Brain microvascular endothelial cell (primary cell): ENCODE measurements at places on chromosomes 6 and 20.
A peak's percentile ranks its signal among the peaks of the same experiment; 100 is the strongest.

DNA sequence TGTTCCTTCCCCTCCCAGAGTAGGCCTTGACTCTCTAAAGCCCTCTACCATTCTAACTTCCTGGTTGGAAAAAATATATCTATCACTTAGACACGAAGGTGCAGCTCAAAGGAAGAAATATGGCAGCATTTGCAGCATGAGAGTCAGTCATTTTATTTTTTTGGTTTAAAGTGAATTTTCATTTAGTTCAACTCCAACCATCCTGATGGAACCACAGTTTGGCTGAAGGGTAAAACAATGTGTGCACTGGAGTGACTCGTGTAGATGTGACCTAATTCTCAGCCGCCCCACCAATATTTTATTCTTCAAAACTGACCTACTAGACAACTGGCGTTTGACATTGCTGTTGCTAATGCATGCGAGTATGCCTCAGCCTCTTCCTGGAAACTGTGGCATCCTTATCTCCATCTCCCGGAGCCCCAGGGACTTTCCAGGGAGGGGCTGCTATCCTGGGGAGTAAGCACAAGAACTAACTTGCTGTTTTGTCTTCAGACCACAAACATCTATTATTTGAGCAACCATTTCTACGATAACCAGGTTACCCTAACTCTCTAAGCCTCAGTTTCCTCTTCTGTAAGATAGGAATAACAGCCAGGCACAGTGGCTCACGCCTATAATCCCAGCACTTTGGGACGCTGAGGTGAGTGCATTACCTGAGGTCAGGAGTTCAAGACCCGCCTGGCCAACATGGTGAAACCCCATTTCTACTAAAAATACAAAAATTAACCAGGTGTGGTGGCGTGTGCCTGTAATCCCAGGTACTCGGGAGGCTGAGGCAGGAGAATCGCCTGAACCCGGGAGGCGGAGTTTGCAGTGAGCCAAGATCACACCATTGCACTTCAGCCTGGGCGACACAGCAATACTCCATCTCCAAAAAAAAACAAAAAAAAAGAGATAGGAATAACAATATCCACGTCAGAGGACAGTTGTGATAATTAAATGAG, 148.7 kb upstream of the JARID2 start:
- peak; percentile 42 for DNase-seq

- DNase-seq: no peak
Observed at GRCh38 chr20:48131581-48131980, 346.3 kb upstream of the SULF2 start.

DNA sequence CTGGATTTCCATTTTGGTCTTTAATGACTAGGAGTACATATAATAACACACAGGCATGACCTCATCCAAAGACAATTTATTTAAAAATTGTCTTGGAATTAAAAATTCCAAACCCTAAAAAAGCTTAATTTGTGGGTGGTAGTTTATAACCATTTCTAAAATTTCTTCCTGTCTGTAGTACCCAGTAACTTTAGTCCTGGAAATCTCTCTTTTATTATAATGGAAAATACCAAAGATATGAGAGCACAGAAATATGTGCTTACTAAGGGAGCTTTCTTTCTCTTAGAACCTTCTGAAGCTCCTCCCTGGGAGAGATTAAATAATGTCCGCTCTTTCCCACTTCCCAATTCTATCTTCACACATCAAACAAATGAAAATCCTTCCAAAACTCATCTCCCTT, 70.5 kb upstream of the PRL start:
- no peak for DNase-seq

GRCh38 chr6:113529196-113529595, 327.9 kb upstream of the MARCKS start:
- no peak for DNase-seq

DNA sequence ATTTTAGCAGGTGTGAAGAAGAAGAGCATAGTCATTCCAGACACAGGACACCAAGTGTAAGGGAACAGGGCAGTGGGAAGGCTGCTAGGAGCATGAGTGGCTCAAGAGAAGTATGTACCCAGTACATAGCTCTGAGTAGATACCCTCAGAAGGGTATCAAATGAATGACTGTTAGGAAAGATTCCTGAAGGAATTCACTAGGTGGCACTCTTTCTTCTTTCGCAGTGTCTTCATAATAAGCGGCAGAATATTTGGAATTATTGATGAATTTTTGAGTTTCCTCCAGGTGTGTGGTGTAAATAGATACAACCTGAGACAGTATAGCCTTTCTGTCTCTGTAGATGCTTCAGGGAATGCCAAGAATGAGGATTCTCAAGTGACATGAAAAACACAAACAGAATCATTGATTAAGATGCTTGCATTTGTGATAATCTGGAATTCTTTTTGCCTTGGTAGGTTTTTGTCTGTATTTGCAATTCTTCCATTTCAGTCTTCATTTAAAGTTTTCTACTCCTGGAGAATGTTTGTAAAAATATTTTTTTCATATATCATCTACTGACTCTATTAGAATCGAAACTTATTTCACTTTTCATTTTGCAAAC, 264.3 kb upstream of the RIMS1 start:
- no peak for DNase-seq

DNA sequence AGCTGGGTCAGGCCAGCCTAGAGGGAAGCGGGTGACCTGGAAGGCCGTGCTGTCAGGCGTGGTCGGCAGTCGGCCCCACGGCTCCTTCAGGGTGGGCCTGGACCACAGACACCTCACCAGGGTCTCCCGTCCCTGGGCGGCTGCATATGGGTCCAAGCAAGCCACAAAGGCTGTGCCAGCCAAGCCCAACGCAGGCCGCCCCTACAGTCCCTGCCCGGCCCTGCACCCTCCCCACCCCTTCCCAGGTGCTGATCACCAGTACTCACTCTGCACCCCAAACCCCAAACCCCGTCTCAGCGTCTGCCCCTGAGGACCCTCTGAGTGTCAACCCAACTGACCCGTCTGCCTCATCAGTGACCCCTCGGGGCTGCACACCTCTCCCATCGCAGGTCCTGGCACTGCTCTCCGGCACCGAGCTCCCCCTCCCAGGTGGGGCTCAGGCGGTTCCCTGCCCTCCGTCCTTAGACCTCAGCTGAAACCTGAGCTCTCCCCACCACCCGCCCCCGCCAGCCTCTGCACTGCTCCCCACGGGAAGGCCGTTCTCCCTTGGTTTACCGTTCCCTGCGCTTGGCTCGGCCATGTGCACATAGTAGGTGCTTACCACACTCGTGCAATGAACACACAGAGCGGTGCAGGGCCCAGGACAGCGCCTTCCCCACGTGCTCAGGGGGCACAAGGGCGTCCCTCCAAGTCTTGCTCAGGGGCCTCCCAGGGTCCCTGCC, 1.5 kb upstream of the PPDPF start:
- no peak for DNase-seq

- peak; percentile 62 for DNase-seq
Observed at GRCh38 chr6:3841711-3842565, 7.2 kb upstream of the FAM50B start.

DNA sequence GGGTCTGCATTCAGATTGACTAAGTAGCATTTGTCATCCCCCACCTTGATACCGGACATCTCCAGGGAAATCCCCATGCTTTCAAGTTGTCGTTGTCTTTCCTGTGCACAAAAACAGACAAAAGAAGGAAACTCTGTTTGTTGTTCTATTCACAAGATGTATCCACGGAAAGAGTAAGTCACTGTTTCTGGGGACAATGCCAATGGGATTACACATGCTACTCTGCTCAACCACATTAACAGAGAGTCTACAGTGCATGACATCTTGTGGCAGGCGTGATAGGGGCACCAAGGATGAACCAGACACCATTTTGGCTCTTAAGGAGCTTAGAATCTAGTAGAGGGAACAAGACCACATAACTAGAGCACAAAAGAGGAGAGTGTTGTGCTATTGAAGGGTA, 124.4 kb upstream of the NUP153 start:
- peak; percentile 64 for DNase-seq

DNA sequence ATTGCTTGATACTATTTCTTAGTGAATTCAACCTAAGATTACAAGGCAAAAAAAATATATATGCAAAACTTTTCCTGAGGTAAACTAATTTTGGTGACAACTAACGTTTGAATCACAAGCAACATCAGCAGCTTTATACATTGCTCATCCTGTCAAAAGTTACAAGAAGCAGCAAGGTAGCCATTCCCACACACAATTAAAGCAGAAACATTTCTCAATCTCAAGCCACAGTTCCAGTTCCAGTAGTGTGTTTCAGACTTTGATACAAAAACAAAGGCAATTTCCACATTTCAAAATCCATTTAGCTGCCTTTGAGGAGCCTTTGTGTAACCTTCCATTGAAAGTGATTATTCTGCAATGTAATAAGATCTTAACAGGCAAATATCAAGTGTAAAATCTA, 191.0 kb downstream of the WDR27 start:
- no peak for DNase-seq

- DNase-seq: no peak
Observed at GRCh38 chr6:99416226-99416625, 8.9 kb downstream of the PNISR start.

GRCh38 chr20:32582659-32583580, 2.2 kb downstream of the NOL4L start:
- no peak for DNase-seq

DNA sequence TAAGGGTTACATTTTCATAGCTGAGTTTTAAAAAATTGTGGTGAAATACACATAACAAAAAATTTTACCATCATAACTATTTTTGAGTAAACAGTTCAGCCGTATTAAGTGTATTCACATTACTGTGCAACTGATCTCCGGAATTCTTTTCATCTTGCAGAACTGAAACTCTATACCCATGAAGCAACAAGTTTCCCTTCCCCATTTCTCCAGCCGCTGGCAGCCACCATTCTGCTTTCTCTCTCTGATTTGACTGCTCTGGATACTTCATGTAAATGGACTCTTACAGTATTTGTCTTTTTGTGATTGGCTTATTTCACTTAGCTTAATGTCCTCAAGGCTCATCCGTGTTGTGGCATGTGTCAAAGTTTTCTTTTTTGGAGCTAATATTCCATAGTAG, 341.6 kb downstream of the QKI start:
- no peak for DNase-seq

- no peak for DNase-seq
Observed at GRCh38 chr20:39676857-39677391, 714.8 kb downstream of the DHX35 start.

- no peak for DNase-seq
Observed at GRCh38 chr6:51535327-51535726, 552.1 kb downstream of the PKHD1 start.

DNA sequence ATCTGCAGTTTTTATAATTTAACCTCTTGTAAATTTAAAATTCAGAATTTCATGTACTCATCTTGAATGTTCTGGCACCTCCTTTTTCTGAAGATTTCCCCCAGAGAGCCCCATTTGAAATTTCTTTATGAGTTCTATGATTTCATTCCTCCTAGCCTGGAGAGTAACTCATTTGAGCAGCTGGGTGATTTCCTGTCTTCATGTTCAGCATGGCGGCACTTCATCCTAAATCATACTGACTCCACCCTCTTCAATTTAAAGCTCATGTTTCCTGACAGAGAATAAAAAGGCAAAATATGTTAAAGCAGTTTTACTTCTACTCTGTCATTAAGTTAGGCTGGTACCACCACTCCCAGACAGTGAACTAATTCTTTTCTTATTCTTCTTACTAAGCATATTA, 250.9 kb upstream of the POU3F2 start:
- DNase-seq: no peak

- DNase-seq: no peak
Observed at GRCh38 chr6:124054034-124054433, 250.4 kb downstream of the NKAIN2 start.

DNA sequence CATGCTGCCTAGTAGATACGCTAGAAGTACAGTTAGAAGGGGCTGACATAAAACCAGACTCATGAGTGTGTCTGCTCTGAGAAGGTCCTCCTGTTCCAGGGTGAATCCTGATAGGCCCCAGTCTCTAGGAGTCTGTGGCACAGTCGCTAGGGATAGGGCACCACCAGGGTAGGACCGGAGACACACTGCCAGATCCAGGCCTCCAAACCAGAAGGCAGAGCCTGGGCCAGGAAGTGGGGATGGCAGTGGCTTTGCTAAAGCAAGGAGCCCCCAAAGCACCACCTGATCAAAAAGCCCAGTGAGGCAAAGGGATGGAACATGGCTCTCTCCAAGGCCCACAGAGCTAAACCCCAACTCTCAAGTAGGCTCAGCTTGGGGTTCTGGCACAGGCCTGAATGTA, 21.6 kb downstream of the MDGA1 start:
- no peak for DNase-seq

DNA sequence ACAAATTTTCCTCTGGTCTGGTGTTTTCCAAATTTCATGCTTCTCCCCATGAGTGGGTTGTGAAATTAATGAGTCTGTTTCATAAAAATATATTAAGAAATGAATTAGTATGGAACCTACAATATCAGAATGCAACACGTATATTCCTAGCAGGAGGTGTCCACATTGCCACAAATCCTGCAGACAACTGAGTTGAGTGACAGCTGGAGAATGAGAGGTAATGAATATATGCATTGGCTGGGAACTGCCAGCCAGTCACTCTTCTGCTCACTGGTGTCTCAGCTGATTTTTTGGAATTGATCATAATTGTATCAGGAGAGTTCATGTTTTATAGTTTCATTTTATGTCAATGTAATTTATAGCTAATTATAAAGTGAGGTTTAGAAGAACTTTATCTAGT, 6.3 kb upstream of the ARFGEF3 start:
- no peak for DNase-seq

- DNase-seq: peak; percentile 21
Observed at GRCh38 chr6:44253307-44254101, 3.8 kb downstream of the SLC35B2 start.

DNA sequence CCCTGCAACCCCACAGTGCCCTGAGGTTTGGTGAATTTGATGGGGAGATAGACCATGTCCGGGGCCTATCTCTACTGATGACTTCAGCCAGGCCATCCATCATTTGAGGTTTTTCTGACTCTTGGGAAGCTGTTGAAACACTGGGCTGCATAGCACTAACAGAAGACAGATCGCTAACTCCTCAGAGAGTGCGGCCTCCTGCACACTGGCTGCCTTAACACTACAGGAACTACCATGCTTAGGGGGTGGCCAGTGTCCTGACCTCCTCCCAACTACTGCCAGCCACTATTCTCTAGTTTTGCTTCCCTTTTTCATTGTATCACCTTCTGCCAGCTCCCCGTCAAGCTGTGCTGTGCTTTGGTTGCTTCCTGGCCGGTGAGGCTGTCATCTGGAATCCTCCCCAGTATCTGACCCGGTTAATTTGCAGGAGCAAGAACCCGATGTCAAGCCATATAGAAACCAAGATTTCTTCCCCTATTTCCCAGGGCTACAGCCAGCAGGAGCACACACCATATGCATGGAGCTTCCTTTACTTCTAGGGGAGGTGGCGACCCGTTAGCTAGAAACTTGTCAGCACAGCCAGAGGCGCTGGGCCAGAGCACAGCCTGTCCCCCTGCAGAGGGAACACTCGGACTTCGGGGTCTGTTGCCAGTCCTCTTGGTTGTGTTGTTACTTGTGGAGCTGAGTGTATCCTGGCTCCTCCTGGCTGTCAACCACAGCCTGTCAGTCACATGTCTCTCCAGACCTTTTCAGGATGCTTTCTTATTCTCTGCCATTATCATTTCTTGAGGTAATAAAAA, 57.3 kb upstream of the TRAF3IP2 start:
- no peak for DNase-seq

- DNase-seq: peak; percentile 6
Observed at GRCh38 chr6:15953152-15953880, 175.6 kb upstream of the MYLIP start.
